ENCODE measurements at places on chromosomes 1 and 21. TPM values are rescaled to one million over a fixed set of nuclear protein-coding genes. Genes with fewer than 3 reads are reported as not detected.

ZNF326 gene
- total RNA-seq: 9.5 TPM

SPRR5 gene
- not detected for total RNA-seq

IL19 gene
- total RNA-seq: not detected

GRCh38 chr1:7729761-7730160, 41.3 kb upstream of the VAMP3 start:
- no peak overlapping the region for H3K4me3 ChIP-seq
- DNase-seq: no peak
- H3K27me3 ChIP-seq: no peaks in the 10 kb centered on the region
- H3K36me3 ChIP-seq: no peaks in the 10 kb centered on the region

DNA sequence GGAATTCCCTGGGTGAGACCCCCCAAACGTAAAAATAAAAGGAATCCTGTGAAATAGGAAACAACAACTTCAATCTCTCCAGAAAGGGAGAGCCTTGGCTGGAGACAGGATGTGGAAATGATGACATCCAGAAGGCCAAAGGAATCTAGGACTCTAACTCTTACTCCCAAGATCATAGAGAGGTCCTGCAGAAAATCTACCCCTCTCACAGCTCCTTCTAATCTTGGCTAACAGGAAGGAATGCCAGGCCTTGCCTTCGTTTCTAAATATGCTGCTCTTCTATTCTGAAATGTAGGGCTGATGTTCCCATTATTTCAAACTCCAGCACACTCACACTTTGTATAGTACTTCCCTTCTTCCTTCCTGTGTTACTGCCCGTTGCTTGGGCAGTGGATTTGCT, 40.7 kb downstream of the ARHGEF11 start:
- no peak overlapping the region for H3K27ac ChIP-seq
- no peaks in the 10 kb centered on the region for H3K36me3 ChIP-seq
- H3K4me3 ChIP-seq: no peak overlapping the region
- no peaks in the 10 kb centered on the region for H3K4me1 ChIP-seq
- DNase-seq: no peak

DNA sequence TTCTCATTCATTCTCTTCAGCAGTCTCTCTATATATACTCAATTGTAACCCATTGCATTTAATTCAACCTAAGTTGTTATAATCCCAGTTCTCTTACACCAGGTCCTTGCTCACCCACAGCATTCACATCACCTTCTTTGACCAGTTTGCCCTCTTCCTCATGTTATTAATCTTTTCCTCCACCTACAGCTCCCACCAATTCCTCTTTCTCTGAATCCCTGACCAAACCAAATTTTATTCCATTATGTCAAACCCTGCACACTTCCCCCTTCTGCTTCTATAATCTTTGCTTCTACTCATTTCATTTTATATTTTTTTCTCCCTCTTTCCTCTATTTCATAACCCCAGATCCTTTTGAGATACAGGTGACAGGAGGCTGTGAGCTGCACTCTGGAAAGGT, 1.4 kb downstream of the CD1A start:
- H3K4me3 ChIP-seq: no peak overlapping the region
- H3K4me1 ChIP-seq: no peaks in the 10 kb centered on the region
- H3K27me3 ChIP-seq: no peaks in the 10 kb centered on the region
- H3K36me3 ChIP-seq: no peaks in the 10 kb centered on the region

- no peaks in the 10 kb centered on the region for H3K27me3 ChIP-seq
- no peaks in the 10 kb centered on the region for H3K4me1 ChIP-seq
- no peak overlapping the region for H3K4me3 ChIP-seq
Observed at GRCh38 chr1:214708321-214708955, 105.4 kb downstream of the CENPF start.

DNA sequence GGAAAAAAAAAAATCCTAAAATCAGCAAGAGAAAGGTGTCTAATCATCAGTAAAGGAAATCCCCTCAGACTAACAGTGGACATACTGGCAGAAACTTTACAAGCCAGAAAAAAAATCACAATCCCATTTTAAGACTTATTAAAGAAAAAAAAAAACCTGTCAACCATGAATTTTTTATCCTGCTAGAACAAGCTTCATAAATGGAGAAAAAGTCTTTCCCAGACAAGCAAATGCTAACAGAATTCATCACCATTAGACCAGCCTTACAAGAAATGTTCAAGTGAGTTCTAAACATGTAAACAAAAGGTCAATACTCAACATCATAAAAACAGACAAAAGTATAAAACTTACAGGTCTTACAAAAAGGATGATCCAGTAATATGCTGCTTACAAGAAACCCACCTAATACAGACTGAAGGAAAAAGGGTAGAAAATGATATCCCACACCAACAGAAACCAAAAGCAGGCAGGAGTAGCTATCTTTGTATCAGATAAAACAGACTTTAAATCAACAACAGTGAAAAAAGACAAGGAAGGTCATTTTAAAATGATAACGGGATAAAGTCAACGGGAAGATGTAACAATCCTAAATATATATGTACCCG, 129.6 kb downstream of the EVI5 start:
- peaks cover 10% of the 10 kb centered on the region for H3K36me3 ChIP-seq
- no peaks in the 10 kb centered on the region for H3K27me3 ChIP-seq
- DNase-seq: no peak
- no peak overlapping the region for H3K4me3 ChIP-seq

GRCh38 chr1:179091691-179092165, 9.9 kb downstream of the TOR3A start:
- H3K27ac ChIP-seq: peak overlapping the region; percentile 51
- H3K4me3 ChIP-seq: no peak overlapping the region
- H3K36me3 ChIP-seq: peaks cover 7% of the 10 kb centered on the region

GRCh38 chr1:83491930-83492329, 507.0 kb downstream of the TTLL7 start:
- no peak overlapping the region for H3K4me3 ChIP-seq
- H3K4me1 ChIP-seq: peaks cover 4% of the 10 kb centered on the region
- H3K27me3 ChIP-seq: no peaks in the 10 kb centered on the region
- DNase-seq: no peak

- no peak overlapping the region for H3K27ac ChIP-seq
- H3K36me3 ChIP-seq: no peaks in the 10 kb centered on the region
- no peaks in the 10 kb centered on the region for H3K27me3 ChIP-seq
Observed at GRCh38 chr1:34155860-34156259, 9.2 kb downstream of the CSMD2 start.
